ENCODE measurements at places on chromosomes 12 and 14.

GRCh38 chr12:113462117-113462774 lies 9.4 kb downstream of the LHX5 start:
- peak; percentile 83 for DNase-seq

DNA sequence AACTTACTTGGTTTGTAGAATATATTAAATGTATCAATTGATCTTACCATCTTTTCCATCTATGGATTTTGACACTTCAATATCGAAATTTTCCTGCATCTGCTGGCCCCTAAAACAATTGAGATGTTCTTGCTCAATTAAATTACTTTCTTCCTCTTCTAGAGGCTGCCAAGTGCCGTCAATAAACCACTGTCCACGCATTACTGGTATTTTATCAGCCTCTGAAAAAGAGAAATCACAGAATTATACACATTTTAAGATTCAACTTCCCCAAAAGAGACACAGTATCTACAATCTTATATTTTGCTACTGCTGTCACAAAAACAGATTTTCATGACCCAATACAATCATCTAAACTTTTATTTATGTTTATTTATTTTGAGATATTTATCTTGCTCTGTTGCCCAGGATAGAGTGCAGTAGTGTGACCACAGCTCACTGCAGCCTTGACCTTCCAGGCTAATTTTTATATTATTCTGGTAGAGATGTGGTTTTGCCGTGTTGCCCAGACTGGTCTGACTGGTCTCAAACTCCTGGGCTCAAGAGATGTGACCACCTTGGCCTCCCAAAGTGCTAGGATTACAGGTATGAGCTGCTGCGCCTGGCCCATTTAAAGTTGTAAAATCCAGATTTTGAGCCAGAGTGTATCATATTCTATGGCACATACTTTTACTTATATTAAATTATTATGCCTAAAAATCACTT lies 49.3 kb downstream of the DDHD1 start:
- DNase-seq, result peak; percentile 30

- no peak for DNase-seq
Observed at GRCh38 chr12:73421832-73422231, 1115.8 kb upstream of the ATXN7L3B start.

GRCh38 chr12:13067322-13067721 lies 23.1 kb downstream of the FAM234B start:
- DNase-seq, result no peak

GRCh38 chr12:123041811-123042655 lies 61.6 kb downstream of the ARL6IP4 start:
- DNase-seq, result no peak

GRCh38 chr12:63302269-63302940 lies 151.4 kb upstream of the AVPR1A start:
- DNase-seq, result no peak

DNA sequence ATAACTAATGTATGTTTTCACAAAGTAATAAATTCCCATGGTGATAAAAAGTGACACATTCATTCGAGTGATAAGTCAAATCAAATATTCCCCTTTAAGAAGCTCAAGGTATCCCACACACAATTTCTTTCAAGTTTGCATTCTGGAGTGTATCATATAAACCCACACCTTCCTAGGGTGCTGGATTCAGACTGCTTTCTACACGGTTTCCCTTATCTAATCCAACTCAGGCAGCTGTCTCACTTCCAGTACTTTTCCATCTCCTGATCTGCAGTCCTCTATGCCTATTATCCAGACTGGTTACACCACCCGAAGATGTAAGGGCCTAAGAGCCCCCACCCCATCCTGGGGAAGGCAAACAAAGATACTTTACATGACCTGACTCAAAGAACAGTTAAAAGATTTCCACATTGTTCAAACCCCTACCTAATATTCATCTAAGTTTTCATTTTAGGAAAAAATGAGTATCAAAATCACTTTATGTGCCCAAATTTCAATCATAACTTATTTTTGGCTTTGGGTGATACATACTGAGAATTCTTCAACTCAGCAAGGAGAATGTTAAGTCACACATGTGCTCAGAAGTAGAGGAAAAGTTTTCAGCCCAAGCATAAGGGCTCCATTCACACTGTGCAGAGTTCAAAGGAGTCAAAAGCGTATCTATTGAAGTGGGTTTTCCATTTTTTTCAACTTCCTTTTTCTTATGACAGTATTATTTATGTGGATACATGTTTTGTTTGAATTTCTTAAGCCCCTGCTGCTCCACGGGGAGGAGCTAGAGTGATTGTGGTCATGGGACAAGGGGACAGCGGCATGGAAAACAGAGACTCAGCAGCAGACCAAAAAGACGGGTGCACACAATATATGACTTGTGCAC lies 41.8 kb downstream of the CORO1C start:
- DNase-seq, result peak; percentile 90

- DNase-seq, result peak; percentile 33
Observed at GRCh38 chr12:98417266-98417665, 98.1 kb upstream of the TMPO start.

DNA sequence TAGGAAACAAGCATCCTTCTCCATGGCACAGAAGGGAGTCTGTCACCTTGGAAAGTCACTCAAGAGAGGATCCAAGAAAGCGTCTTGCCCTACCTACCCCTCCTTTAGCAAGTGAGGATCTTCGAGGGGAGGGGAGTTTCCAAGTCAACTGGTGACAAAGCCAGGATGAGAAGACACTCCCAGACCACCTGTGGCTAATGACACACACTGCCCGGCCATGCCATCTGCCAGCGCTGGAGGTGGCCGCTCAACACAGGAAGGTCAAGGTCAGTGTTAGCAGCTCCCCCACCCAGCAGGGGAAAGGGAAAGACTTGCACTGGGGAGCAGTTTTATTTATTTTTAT lies 41.3 kb downstream of the ELK3 start:
- DNase-seq, result no peak

- DNase-seq, result no peak
Observed at GRCh38 chr12:102419094-102419764, 61.1 kb downstream of the IGF1 start.

DNA sequence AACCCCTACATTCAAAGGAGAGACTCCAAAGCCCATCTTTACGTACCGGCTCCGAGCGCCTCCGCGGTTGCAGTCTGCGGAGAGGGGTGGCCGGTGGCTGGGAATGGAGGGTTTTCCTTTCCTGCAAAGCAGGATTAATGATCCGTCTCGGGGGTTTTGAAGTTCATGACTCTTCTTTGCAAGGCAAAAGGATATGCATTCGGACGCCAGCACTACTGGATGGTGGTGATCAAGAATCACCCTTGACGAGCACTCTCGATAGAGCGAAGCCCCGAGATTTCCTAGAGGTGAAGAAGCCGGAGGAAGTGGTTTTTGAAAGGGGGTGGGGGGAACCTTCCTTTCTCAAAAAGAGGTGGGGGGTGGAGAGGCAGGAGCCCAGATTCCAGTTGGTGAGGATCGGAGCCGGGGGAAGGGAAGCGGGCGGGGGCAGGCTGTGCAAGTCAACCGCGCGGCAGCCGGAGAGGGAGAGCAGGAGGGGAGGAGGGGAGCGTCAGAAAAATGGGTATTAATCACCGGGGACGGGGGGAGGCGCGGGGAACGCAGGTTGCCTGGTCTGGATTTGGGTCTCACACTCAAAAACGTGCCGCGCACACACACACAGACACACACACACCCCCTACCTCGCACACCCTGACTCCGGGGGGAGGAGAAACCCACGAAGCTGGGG lies at the start of gene GRIN2B:
Gene GRIN2B, minus strand, starts transcription at position 307 of the 667 bp plus-strand sequence. CDS start 115,394 bp downstream, outside the sequence.
- DNase-seq, result no peak

DNA sequence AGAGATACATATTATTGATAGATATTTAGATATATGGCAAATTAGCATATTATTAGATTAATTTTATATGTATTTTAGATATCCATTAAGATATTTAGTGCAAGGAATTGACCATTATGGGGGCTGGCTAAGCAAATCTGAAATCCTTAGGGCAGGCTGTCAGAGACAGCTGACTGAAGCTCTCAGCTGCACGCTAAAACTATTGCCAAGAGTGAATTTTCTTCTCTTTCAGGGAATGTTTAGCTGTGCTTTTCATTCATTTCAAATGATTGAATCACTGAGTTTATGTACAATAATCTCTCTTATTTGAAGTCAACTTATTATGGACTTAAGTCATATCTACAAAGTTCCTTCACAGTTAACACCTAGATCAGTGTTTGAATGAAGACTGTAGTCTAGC lies 566.5 kb downstream of the LRFN5 start:
- DNase-seq, result no peak

DNA sequence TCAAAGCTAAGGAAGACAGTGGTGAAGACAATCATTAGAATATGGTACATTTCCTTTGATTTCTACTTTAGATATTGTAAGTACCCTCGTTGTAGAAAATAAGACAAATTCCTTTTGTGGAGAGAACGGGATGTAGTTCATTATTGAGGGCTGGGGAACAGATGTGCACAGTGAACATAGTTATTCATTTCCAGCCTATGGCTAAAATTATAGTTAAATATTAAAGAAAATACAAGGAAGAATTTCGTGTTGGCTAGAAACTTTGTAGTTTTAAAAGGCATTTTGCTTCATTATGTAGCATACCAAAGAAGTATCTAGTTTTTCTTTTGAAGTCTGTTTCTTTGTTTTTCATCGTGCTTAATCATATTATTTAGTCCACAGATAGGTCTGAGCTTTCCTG lies 201.8 kb downstream of the ESR2 start:
- DNase-seq, result no peak

- DNase-seq, result peak; percentile 59
Observed at GRCh38 chr14:105050551-105050897, 14.7 kb downstream of the GPR132 start.

DNA sequence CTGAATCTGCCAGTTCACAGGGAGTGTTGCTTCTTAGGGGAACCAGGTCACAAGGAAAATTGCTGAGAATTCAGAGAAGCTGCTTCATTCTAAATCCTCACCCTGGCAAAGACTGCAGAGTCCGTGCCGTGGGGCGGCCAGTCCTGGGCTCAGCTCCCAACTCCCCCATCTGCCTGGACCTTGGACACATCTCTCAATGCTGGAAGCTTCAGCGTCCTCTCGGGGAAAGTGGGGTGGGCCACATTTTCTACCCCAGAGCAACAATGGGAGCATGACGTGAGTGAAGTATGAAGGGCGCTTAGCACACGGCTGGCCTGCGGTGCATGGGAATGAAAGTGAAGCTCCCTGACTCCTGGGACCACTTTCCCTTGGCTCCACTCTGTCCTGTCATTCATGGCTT lies 31.2 kb downstream of the HVCN1 start:
- DNase-seq, result no peak

GRCh38 chr12:22731236-22731635 lies 106.3 kb downstream of the ETNK1 start:
- no peak for DNase-seq

DNA sequence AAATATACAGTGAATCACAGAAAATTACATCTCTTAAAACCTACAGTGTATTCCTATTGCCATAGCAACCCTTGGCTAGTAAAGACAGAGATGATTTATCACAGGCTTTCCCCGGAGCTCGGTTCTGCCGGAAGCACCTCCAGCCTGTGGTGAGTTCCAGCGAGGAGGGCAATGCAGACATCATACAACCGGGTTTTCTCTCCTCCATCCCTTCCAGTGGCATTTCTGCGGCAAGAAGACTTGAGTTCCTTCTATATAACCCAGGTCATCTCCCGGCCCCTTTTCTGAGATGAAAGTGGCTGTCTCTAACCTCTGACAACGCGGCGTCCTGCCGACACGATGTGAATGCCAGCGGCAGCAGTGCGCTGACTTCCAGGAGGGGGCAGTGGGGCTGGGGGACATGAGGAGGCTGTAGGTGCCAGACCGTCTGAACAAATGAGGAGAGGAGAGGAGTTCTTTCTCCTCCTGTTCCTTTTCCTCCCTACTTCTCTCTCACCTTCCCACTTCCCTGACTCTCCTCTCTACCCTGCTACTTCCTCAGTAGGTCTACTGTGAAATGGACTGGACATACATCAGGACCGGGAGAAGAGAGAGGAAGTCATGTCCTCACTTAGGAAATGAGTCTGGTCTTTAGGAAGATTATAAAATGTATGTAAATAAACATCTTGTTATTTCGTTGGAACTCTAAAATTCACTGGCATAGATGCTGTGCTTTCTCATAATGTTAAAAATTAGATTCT lies 68.6 kb upstream of the MAX start:
- DNase-seq, result peak; percentile 61

DNA sequence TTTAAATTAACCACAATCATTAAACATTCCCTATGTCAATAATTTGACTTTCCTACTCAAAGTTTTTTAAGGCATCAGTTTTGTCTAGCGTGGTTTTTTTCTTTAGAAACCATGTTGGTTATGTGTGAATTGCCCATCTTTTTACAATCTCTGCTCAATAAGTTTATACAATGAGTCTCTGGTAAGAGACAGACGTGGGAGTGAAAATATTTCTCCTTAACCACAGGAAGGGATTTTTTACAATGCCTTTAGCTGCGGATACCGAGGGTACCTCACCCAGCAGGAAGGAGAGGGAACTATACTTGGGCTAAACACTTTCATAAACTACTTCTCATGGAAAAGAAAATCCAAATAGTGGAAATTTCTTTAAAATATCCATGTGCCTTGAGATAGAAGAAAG lies 191.4 kb upstream of the BCL2L14 start:
- DNase-seq, result no peak

DNA sequence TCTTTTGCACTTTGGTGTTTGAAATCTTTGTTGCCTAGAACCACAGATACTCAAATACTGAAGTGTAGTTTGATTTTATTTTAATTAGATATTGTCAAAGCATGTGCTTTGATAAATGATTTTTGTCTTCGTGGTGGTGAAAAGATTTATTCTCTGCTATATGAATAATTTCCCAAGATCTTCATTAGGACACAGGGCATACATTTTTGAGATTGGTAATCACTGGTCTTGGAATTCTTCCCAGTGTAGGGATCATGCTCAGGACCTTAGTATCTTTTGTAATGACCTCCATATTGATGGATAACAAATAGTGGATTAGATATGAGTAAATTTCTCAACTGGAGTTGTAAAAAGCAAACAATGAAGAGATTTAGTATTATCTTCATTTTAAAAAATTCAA lies 28.2 kb downstream of the TBK1 start:
- no peak for DNase-seq

DNA sequence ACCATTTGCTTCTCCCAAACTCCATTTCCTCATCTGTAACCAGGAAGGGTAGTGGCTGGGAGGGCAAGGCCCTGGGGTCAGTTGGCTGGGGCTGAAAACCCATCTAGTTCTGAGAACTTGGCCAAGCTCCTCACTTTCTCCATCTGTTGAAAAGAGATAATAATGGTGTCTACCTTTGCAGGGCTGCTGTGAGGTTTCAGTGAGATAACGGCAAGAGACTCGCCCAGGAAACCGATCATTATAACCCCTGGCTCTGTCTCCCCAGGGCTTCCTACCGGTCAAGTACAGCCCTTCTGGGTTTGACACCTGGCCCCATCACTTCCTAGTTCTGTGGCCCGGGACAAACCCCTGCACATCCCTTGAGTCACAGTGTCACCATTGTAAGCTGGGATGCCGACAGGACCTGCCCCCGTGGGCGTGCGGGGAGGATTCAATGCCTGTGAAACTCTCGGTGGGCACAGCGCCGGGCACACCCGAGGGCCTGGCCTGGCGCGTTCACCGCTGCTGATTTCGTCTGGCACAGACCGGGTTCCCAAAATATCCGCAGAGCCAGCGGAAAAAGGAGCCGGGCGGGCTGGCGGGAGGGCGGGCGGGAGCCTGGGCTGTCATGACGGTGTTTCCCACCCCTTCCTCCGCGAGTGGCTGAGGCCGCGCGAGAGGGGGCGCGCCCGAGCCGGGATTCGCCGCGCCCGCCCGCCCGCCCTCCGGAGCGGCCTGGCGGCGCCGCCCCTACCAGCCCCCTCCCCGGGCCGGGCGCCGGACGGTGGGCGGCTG lies 4.4 kb downstream of the KMT5A start:
- peak; percentile 92 for DNase-seq

- DNase-seq, result no peak
Observed at GRCh38 chr12:113768850-113769249, 197.3 kb downstream of the RBM19 start.
